ENCODE measurements at places on chromosomes 3 and 15.

GRCh38 chr15:36335224-36335623 is 244.2 kb upstream of the CDIN1 start:
- DNase-seq = no peak

DNA sequence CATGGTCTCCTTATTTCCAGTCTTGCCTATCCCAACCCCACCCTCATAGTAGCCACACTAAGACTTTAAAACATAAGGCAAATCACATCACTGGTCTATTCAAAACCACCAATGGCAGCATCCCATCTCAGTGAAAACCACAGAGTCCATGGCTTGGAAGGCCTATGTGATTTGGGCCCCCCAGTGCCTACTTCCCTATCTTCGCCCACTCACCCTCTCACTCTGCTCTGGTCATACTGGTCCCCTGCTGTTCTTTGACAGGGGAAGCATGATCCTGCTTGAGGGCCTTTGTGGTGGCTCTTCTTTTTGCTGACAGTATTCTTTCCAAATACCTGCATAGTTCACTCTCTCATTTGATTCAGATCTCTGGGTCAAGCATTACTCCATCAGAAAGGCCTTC is 3.3 kb downstream of the GTF2A2 start:
- DNase-seq = no peak

DNA sequence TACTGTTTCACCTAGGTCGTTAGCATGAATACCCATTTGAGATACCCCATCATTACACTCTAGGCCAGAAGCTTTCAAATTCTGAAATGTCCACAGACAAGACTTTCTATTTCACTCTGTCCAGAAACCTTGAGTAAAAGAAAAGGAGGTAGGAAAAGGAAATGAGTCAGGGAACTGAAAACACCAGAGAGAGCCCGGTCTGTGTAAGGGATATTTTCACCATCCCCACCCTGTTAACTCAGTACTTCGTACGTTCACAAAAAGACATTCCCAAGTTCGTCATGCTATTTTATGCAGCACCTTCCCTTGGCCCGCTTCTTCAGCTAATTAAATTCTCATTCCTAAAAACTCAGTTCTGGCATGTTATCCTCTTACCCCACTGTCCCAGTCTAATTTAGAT is 89.4 kb upstream of the SOX2 start:
- no peak for DNase-seq

DNA sequence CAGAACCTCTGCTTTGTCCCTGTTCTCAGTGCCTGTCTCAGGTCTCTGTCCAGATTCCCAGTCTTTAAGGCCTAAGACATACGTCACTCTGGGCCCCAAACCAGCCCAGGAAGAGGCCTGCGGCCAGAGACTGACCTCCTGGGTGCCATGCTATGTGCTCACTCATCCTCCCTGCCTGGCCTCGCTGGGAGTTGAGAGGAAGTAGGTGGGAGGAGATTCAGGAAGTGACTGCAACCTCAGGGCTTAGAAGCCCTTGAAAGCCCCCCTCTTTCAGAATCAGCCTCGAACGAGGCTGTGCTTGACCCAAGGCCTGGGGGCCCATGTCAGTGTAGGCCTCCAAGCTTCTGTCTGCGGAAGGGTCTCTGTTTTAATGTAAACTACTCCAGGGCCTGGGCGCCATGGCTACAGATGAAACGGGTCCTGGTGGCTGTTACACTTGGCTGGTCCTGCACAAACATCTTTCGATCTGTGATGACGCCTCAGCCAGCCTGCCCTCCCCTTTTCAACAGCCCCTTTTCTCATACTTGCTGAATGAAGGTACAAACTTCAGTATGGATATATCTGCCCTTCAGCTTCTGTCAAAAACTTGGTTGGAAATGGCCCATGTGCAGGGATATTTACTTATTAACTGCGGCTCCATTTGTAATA is 11.7 kb downstream of the RASGRF1 start:
- no peak for DNase-seq

DNA sequence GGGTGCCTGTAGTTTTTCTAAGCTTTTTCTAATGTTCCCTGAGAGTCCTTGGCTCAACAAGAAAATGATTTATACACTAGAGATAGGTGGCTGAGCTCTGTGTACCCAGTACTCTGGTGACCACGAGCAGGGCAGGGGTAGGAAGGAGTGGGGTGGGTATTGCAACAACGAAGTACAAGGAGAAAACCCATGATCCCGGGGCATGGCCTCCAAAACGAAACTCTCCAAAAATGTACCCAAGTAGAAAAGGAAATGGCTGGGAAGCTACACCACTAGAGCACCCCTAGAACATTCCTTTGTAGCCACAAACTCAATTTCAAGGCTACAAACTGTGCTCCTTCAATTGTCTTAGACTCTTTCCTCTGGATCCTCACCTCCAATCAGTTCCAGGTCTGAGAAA is 138.9 kb downstream of the DUT start:
- no peak for DNase-seq

GRCh38 chr15:41207687-41208448 is 22.7 kb downstream of the EXD1 start:
- DNase-seq = no peak

DNA sequence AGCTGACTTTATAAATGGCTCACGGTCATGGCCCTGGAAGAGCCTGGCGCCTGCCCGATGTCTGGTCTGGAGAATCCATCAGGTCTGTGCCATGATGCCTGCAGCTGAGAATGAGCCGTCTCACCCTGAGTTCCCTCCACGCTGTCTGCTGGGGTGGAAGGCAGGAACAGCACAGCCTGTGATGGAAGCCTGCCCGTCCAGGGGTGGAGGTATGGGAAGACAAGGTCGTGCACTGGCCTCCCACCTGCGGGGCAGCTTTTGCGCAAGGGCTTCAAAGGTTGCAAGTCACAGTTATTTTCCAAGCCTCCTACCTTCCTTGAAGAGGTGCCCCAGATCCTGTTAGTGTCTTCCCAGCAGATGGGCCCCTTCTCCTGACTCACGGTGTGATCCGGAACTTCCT is 275.5 kb downstream of the FAM43A start:
- no peak for DNase-seq

- no peak for DNase-seq
These were observed 23.1 kb upstream of the MBNL1 start for GRCh38 chr3:152245498-152246170.
